ENCODE measurements at places on chromosomes 3 and 15.

DNA sequence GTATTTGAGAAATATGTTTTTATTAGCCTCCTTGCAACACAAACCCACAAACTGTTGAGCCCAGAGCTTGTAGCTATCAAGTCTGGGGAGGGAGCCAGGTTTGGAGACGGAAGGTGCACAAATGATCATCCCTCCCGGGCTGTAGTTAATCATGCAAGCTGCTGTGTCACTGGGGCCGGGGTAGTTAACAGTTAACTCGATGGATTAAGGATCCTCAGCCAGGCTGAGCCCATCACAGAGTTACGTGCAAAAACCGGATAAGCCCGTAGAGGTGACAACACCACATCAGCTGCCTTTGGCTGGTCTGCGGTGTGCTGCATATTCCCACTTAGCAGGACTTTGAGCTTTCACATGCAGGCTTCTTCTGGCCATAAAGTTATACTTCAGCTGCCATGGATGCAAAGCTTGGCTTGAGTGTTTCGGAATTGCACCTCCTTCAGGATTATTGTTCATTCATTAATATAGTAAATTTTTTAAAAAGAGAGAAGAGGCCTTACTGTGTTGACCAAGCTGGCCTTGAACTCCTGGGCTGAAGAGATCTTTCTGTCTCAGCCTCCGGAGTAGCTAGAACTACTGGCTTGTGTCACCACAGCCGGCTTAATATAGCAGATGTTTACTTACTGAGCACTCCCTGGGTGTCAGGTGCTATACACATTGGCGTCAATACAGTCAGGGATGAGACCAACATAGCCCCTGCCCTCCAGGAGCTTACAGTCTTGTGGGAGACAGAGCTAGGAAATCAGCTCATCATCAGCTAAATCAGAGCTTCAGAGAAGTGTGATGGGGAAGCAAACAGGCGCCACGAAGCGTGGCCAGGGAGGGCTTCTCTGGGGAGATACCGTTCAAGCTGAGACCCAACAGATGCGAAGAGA is 226.8 kb upstream of the BHLHE40 start:
- DNase-seq: no peak

DNA sequence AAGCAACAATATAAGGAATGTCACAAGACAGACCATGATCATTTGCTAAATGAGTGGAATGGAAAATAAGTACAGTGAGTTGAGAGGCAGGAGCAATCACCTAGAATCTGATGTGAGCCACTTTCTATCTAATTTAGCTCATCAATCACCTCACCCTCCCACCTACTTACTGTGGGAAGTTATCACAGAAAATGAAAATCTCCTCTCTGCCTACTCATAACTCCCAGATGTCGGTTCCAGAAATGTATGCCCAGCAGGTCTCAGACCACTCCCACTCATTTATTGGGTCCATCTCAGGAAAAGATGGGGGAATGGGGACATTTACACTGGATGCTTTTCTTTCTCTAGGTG is 270.9 kb downstream of the FHIT start:
- no peak for DNase-seq

DNA sequence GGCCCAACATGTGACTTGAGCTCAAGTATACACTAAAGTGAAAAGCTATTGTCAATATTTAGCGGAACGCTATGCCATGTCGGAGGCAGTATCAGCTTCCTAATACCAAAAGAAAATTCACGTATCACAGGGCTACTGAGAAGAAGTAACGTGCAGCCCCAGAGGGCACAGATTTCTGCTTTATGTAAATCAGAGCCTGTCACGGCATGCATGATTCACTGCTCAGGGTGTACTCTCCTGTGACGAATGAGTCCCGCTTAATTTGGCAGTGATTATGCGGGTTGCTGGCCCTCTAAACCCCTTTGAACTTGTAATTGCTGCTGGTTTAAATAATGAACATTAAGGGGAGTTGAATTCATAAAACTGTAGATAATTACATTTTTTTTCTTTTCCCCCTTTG is 85.3 kb downstream of the MEIS2 start:
- DNase-seq: peak; percentile 64

DNA sequence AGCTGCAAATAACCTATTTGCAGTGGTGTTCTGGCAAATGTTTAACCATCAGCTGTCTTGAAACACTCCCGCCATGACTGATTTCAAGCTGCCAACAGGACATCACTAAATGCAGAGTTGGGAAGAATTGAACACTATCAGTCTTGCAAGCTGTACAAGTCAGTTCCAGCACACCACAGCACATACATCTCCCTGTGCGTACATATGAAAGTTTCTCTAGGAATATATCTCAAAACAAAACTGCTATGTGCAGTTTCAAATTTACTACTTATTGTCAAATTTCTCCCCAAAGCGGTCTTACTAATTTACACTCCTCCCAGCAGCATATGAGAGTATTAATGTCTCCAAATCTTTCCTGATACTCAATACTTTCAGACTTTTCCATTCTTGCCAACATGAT is 30.4 kb upstream of the CORO2B start:
- DNase-seq: no peak

GRCh38 chr3:47579875-47580274 is 1.2 kb upstream of the CSPG5 start:
- no peak for DNase-seq

DNA sequence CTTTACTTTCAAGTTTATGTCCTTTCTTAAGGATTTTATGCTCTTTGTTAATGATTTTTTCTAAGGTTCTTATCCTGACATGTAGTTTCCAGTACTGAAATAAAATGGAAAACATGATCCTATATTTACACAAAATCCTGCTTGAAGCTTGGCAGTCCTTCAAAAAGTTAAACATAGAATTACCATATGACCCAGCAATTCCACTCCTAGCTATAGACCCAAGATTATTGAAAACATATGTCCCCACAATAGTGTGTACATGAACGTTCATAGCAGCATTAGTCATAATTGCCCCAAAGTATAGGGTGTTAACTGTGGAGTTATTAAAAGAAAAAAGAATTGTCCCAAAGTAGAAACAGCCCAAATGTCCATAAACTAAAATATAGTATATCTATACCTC is 33.2 kb downstream of the ITGB5 start:
- DNase-seq: no peak

DNA sequence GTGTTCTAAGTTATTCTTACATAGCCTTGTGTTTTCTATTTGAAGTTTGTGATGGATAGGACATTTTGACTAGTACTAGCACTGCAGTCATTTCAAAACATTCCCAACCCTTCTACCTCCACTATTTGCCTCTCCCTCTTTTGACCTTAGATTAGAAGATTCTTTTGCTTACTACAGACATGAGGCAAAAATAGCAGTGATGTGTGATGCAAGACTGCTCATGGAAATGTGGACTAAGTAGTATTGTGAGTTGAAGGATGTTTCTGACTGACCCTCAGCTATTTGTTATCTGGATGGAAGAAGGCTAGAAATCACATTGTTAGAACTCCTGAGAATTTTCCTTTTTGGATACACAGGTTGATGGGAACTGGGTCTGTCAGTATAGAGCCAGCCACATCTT is 45.9 kb downstream of the ATP2C1 start:
- no peak for DNase-seq

DNA sequence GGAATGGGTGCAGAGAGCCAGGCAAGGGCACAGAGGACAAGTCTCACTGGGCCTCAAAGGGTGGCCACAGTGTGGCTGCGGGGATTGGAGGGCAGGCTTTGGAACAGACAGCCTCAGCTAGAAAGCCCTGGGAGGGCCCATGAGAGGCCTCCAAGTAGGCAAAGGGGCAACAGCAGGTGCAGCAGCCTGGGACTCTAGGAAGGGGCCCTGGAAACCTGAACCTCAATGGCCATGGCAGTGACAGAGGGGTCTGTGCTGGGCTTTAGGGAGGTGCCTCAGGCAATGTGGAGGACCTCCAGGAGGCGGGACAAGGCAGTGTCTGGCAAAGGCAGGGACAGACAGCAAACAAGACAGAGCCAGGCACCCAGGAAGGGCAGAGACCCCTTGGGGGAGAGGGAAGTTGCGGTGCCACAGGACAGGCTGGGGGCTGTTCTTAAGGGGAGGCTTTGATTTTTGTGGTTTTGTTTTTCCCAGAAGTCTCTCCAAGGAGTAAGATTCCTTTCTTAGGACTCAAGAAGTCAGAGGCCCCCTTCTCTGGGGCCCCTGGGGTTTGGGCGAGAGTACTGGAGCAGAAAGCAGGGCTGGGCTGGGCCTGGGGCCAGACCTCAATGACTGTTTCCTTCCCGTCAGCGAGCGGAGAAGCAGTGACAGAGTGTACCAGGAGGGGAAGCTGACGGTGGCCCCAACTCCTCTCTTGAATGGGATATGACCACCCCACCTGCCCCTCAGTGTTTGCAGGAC is 9.7 kb downstream of the STOML1 start:
- DNase-seq: peak; percentile 59

GRCh38 chr3:172076212-172076611 is 36.8 kb downstream of the FNDC3B start:
- DNase-seq: no peak

DNA sequence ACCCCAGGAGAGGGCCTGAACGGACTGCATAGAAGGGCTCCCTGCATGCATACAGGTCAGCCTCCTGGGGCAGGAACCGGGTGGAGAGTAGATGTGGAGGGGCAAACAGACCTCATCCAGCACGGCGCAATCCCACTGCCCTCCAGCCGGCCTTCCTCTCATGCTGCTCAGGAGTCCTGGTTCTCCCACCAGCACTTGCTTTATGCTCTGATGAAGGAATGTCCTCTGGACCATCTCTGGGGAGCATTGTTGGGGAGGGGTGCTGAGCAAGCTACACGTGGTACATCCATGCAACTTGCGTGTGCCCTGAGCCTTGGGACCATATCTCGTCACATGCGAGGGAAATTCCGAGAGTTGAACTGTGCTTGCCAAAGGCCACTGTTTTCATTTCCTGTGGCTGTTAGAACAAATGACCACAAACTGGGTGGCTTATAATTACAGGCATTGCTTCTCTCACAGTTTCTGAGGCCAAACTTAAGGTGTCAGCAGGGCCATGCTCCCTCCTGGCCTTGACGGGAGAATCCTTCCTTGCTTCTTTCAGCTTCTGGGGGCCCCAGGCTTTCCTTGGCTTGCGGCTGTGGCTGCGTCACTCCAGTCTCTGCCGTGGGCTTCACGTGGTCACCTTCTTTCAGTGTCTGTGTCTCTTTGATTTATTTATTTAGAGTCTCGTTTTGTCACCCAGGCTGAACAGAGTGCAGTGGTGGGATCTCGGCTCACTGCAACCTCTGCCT is 12.2 kb downstream of the SELENOS start:
- no peak for DNase-seq

DNA sequence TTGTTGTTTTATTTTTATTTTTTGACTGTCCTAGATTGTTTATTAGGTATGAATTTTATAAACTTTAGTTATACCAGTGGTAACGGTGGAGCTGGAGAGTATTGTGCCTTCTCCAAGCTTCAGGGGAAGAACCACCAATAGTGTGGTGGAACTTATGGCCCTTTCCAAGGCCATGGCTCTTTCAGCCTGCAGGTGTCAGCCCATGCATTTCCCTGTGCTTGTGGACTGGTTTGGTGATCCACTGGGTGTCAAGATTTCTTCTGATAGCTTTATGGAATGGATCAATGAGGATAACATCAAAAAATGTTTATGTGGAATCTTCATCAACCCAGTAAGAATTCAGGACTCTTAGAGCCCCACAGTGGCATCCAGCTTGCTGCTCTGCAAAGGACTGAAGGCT is 19.2 kb upstream of the SCAMP5 start:
- no peak for DNase-seq

GRCh38 chr15:77486542-77487468 is 66.1 kb downstream of the HMG20A start:
- DNase-seq: no peak

DNA sequence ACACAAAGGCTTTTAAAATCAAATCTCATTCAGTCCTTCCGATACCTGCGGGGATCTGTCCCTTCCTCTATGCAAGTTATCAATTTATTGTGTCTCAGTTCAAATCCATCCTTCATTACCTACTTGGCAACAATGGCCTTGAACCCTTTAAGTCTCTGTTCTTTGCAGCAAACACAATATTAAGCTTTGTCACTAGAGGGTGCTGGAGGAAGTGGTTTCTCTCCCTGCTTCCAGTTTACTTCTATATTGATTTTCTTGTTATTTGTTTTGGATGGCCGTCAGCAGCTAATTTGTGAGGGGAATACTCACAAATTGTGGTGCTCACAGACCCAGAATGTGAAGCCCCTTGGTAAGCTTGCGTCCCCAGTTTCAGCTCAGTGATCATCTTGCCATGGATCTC is 278.3 kb downstream of the FGF12 start:
- no peak for DNase-seq

- DNase-seq: no peak
Measured at GRCh38 chr15:51932161-51932560, 39.4 kb downstream of the LEO1 start.

GRCh38 chr3:13352621-13353131 is 67.4 kb downstream of the NUP210 start:
- DNase-seq: peak; percentile 59

GRCh38 chr3:120369037-120369467 is 19.9 kb upstream of the LRRC58 start:
- DNase-seq: no peak

DNA sequence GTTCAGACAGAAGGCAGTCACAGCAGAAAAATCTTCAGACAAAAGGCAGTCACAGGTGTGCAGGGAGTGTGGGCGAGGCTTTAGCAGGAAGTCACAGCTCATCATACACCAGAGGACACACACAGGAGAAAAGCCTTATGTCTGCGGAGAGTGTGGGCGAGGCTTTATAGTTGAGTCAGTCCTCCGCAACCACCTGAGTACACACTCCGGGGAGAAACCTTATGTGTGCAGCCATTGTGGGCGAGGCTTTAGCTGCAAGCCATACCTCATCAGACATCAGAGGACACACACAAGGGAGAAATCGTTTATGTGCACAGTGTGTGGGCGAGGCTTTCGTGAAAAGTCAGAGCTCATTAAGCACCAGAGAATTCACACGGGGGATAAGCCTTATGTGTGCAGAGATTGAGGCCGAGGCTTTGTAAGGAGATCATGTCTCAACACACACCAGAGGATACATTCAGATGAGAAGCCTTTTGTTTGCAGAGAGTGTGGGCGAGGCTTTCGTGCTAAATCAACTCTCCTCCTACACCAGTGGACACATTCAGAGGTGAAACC is 27.6 kb downstream of the ZNF589 start:
- DNase-seq: peak; percentile 52

DNA sequence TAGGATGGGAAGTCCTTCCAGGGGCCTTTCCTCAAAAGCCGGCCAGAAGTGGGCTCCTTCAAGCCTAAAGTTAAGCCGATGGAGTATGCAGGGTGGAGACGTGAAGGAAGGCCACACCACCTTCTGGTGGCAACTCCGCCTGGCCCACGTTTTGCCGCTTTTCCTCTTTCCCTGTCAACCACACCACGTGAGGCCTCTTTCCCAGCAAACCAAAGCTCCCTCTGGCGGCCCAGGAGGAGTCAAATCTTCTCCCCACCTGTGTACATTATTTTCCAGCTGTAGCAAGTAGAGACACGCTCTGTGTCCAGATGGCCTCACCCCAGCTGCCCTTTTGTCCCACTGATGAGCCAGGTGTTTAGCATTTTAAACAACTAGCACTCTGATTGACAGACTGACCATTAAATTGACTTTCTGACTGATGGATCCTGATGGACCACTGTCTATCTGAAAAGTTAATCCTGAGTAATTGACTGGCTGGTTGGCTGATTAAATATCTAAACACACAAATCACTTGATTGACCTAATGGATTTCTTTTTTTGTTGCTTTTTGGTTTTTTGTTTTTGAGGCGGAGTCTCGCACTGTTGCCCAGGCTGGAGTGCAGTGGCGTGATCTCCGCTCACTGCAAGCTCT is 59.6 kb upstream of the ZBTB38 start:
- DNase-seq: peak; percentile 75

GRCh38 chr3:123907720-123908119 is 23.6 kb upstream of the MYLK start:
- DNase-seq: no peak

GRCh38 chr3:188573956-188574355 is 420.0 kb downstream of the LPP start:
- DNase-seq: no peak
